Fibroblast of skin of scalp (primary cell): ENCODE measurements at places on chromosomes 1 and 21.

GRCh38 chr1:93219443-93219842 is 38.9 kb downstream of the CCDC18 start:
- DNase-seq = no peak

GRCh38 chr1:49251019-49251784 is 474.5 kb upstream of the BEND5 start:
- DNase-seq = no peak

DNA sequence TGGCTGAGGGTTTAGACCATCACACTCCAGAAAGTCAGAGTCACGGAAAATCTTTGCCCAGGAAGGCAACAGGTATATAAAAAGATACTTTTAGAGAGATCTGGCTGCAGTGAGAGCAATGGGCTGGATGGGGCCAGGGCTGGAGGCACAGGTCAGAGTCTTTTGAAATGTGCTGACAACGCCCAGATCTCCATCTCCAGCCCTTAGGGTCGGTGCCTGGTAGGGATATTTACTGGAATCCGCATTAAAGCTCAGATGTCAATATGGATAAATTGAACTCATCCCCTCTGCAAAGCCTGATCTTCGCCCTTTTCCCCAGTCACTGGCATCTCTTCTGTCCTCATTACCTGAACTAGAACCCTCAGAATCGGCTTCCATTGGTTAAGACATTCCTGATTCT is 82.2 kb downstream of the BCAR3 start:
- DNase-seq = no peak

DNA sequence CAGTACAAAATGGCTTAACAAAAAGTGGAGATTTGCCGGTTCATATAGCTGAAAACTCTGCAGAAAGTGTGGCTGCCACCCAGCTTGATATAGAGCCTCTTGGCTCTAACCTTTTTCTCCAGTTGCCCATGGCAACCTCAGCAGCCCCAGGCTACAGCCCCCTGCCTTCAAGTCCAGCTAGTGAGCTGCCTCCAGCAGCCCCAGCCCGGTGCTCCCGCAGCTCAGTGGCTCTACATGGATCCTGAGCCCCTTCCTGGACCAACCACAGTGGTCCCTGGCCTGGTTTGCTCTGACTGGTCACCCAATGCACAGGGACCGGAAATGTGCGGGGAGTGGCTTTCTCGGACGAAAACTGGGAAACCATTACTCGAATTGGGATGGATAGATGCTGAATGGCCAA is 13.3 kb upstream of the ATF3 start:
- DNase-seq = no peak

DNA sequence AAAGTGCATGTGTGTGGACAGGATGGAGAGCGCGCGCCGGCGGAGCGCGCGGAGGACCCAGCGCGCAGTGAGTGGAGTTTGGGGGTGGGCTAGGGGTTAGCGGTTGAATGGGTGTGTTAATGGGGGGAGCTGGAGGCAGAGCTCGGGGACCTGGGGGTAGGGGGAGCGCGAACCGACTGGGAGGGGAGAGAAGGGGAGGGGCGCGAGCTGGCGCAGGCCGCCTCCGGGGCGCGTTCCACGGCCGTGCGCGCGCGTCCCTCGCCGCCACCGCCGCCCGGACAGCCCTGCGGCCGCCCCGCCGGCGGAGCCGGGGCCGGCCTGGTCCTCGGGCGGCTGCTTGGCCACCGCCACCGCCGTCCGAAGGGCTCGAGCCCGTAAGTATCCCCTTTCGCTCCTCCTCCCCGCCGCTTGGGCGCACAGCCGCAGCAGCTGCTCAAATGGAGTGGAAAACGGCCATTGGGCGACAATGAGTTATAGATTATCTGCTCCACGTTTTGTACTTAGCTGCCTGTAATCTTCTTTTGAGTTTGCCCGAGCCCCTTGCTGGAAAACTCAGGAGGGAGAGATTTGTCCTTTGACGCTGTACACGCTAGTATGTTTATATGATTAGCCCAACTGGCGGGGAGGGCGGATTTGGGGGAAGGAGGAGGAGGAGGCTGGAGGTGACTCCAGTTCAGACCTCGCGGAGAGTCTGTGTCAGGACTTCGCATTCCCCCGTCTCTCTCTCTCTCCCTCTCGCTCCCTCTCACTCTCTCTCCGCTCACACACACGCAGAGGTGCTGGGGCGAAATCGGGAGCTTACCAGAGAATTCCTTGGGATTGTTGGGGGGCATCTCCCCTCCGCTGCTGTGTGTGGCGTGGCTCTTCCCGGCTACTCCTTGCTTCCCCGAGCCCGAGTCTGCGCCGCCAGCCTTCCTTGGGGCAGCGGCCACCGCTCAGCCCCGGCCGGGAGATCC is at the start of gene ADGRL2:
ADGRL2 (plus strand) TSS at position 240 of the 956 bp plus-strand sequence. CDS start 36,051 bp downstream, outside the sequence.
- peak; percentile 94 for DNase-seq
